ENCODE measurements at places on chromosomes 6 and 20.

GRCh38 chr20:14544688-14545087, 207.3 kb upstream of the FLRT3 start:
- DNase-seq, result no peak

DNA sequence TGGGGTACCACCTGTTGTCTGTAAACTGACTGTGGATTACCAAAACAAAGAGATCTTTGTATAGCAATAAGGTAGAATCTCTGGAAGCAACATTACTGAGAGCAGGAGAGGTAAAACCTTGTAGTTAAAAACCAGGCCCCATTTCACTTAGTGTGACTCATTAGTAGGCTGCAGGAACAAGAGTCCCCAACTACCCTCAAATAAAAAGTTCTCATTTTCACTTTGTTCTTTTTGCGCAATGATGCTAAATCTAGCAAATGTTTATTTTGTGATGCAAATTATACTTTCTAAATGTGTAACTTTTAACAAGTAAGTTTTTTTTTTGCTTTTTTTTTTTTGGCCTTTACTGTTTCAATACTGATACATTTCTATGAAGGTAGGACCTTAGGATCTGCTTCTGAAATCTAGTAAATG, 67.1 kb downstream of the ESF1 start:
- no peak for DNase-seq

DNA sequence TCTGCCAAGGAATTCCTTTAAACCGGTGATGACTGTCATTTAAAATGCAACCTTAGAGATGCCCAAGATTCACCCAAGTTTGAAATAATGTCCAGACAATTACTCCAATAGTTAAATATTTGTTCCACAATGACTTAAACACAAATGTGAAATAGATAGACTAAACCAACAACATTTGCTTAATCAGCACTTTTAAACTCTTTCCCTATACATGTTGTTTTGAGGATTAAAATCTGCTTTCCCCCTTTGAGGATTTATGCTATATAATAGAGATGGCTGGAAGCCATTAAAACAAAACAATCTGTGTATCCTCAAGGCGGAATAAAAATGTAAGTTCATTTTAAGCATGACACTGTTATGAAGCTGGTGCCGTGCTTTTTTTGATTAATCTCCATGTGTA, 297.8 kb upstream of the RSPO3 start:
- DNase-seq, result no peak

GRCh38 chr6:155177363-155177961, 86.4 kb upstream of the CLDN20 start:
- peak; percentile 54 for DNase-seq

GRCh38 chr6:13164291-13164690, 164.0 kb downstream of the TBC1D7 start:
- no peak for DNase-seq

DNA sequence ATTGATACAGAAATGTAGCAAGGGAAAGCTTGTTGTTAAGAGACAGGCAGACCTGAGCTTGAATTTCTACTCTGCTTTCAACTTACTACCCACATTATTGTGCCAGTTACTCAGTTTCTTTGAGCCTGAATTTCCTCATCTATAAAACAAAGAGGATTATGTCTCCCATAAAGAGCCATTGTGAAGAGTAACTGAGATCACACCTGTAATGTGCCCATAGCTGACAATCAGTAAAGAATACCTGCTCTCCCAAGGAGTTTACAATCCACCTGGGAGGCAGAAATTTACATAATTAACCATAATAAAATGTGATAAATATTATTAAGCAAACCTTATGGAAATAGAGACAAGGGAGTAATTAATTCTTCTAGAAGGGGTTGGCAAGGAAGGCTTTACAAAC, 204.9 kb downstream of the EPM2A start:
- DNase-seq, result no peak

Data from CD4-positive, alpha-beta T cell treated with Interleukin-17A for 4 hours (primary cell).